Endodermal cell (in vitro differentiated cells): ENCODE measurements at places on chromosomes 7 and 10.

DNA sequence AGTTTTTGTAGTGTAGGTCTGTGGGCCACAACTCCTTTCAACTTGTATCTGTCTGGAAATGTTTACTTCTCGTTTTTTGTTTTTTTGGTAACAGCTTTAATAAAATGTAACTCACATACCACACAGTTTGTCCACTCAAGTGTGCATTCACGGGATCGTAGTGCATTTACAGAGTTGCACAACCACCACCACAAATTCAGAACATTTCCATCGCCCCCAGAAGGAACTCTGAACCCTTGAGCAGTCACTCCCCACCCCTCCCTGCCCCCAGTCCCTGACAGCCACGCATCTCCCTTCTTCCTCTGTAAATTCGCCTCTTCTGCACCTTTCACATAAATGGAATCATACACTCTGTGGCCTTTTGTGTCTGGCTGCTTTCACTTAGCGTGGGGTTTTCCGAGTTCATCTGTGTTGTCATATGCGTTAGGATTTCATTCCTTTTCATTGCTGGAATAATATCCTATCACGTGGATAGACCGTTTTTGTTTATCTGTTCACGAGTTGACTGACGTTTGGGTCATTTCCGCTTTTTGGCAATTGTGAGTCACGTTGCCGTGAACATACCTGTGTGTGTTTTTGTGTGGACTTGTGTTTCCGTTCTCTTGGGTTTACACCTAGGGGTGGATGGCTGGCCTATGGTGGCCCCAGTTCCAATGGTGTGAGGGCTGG lies 10.3 kb downstream of the JAKMIP3 start:
- no peak for DNase-seq

DNA sequence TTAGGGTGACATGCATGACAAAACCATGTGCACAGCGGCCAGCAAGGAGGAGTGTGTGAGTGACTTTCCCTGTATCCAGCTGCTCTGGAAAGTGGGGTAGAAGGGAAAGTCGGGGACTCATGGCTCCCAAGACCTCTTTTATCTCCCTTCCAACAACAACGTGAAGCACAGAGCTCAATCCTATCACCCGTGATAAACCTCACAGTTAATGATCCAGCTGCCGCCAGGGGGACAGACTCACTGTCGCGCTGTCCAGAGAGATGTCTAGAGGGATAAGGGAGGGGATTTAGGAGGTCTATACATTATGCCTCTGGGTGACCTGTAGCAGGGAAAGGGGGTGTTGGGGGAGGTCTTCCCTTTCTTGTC lies 84.0 kb upstream of the SMNDC1 start:
- DNase-seq: peak; percentile 71

GRCh38 chr10:129755158-129755591 lies 208.9 kb downstream of the EBF3 start:
- peak; percentile 12 for DNase-seq

DNA sequence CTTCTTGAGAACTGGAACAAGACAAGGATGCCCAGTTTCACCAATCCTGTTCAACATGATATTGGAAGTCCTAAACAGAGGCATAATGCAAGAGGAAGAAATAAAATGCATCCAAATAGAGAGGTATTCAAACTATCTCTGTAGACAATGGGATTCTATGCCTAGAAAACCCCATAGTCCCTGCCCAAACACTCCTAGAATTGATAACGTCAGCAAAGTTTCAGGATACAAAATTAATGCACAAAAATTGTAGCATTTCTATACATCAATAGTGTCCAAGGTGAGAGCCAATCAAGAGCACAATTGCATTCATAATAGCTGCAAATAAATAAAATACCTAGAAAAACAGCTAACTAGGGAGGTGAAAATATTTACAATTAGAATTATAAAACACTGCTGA lies 72.5 kb downstream of the PCDH15 start:
- no peak for DNase-seq

- DNase-seq: peak; percentile 59
Measured at GRCh38 chr10:113177936-113178335, 227.9 kb downstream of the TCF7L2 start.

GRCh38 chr10:96096958-96097357 lies 33.1 kb upstream of the ZNF518A start:
- DNase-seq: no peak

DNA sequence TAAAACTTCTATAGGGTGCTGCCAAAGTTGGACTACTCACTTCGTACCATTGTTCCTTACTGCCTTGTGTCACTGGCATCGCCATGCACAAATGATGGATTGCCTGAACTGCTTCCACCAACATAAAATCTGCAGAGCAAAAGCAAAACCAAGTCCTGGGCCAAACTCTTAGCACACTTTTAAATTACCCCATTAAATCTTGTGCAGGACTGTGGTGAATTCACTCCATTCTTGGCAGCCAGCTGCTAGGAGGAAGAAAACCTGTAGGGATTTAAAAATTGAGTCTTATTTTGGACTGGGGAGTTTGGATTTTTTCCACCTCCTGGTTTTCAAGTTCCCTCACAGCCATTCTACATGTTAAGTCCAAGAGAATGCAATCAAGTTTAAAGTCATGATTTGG lies 646.9 kb downstream of the SORCS3 start:
- no peak for DNase-seq

DNA sequence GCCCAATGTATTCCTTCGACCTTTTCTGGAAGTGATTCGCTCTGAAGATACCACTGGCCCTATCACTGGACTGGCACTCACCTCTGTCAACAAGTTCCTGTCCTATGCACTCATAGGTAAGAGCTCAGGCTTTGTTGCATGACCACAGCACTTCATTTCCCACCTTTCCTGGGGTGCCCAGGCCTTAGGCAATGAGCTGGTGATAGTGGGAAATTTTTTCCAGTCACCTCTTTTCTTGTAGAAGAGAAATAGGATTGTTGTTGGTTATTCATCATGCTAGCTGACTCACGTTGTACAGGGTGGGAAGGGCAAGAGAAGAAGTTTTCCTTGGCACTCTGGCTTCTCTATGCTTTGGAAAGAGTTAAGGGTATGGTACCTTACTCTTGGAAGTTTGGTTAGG lies 51.4 kb upstream of the NFKB2 start:
- DNase-seq: no peak

DNA sequence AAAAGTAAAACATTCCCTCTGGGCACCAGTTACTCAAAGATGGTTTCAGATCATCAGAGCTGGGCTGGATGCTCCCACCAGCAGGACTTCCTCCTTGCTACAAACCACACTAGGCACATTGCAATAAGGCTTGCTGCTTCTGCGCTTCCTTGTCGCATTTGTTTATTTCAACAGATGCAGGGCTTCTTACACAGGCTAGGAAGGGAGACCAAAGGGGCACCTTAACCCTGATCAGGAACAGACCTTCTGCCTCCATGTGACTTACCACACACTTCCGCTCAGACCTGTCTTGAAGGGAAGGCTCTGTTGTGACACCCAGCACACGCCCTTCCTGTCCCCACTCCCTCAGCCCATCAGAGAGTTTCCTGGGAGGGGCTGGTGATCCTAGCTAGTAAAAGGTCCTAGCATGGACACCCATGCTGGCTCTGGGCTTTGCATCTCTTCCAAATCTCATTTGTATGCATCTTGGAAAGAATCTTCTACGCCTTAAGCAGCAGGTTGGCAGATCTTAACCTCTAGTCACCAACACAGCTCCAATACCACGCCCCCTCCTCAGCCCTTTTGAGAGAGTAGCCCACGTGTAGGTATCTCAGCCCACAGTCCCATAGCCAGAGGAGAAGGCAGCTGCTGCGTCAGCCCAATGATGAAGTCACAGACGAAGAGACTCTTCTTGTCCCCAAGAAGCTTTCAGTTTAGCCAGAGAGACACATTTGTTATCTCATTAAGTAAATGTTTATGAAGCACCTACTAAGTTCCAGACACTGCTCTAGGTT lies 47.1 kb upstream of the SVIL start:
- DNase-seq: no peak

GRCh38 chr7:38886265-38886664 lies 22.7 kb downstream of the VPS41 start:
- DNase-seq: peak; percentile 56

DNA sequence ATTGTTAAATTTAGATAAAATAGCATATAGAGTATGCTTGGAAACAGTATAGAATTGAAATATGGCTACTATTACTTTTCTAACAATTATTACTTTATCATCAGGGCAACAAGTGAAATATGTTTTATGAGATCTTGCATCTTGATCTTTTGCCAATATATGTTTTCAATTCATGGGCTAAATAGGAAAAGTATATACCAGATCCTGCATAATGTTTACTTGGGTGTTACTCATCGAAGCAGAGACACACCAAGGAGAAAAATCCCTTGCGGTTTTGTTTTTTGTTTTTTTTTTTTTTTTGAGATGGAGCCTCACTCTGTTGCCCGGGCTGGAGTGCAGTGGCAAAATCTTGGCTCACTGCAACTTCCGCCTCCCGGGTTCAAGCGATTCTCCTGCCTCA lies 541.4 kb downstream of the SUGCT start:
- DNase-seq: no peak

DNA sequence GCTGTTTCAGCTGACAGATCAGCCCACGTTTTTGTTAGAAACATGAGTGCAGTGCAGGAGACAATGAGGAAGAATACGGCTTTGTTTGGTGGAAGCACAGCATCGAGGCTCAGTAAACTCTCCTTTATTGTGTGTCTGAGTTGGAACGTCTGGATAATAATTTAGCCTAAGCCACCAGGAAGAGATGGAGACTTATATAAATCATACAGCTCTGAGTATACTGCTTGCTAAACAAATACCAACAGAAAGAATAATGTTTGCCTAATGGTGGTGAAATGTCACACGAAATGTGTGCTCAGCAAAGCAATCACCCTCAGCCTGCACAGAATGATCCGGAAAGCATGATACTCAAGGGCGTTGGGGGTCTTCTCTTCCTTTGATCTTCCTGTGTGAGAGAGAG lies 664.1 kb upstream of the ADARB2 start:
- no peak for DNase-seq

- DNase-seq: no peak
Measured at GRCh38 chr7:34755008-34755407, 97.0 kb downstream of the NPSR1 start.

- DNase-seq: no peak
Measured at GRCh38 chr10:20166096-20166675, 350.0 kb downstream of the PLXDC2 start.

- no peak for DNase-seq
Measured at GRCh38 chr7:95843286-95843685, 70.9 kb downstream of the DYNC1I1 start.

GRCh38 chr7:100016215-100016901 lies 962 bp downstream of the ZKSCAN1 start:
- no peak for DNase-seq

GRCh38 chr10:79404231-79404609 lies 41.2 kb downstream of the ZCCHC24 start:
- peak; percentile 81 for DNase-seq

DNA sequence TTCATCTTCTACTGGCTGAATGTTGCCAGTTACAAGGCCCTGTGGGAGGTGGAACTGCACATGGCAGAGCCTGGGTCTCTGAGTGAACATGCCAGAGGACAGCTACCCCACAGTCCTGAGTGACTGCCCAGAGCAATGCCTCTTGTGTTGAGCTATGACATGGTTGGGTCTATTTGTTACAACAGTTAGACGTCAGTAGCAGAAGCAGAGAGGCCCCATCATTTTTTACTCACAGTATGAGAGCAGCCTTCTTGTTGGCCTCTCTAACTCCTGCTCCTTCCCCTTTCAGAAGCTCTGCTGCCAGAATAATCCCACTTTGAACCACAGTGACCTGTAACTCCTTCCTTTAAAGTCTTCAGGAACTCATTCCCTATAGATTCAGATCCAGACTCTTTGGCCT lies 30.8 kb upstream of the NRP1 start:
- DNase-seq: no peak

- DNase-seq: peak; percentile 84
Measured at GRCh38 chr10:98269435-98269912, 1.5 kb upstream of the LOXL4 start.

- DNase-seq: no peak
Measured at GRCh38 chr7:159007364-159007995, 137.2 kb downstream of the VIPR2 start.

- DNase-seq: no peak
Measured at GRCh38 chr7:34026481-34027190, 121.3 kb downstream of the BMPER start.

DNA sequence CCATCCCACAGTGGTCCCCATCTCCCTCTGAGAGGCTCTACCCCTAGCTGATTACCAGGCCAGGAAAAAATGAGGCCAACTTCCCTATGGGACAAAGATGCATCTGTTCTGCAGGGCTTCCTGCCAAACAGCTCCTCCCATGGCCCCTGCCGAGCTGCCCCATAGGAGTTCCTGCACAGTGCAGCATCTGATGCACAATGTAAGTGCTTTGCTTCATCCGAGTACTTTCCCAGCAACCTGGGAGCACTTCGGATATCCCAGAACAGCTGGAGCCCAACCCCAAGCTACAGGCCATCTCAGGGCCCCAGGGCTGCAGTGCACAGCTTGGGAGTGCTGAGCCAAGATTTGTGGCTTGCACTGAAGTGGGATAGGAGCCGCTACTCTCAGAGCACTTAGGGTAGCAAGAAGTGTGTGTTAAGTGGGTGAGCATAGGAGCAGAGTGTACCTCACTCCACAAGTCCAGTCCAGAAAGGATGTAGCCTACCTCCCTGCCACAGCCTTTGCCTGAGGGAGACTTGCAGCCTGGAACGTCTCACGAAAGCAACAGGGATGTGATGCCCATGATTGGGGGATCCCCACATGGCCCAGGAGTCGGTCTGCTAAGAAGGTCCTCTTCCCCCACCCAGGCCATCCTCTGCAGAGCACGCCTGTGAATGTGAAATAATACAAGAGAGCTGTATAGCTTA lies 209.6 kb upstream of the VWC2 start:
- DNase-seq: no peak

DNA sequence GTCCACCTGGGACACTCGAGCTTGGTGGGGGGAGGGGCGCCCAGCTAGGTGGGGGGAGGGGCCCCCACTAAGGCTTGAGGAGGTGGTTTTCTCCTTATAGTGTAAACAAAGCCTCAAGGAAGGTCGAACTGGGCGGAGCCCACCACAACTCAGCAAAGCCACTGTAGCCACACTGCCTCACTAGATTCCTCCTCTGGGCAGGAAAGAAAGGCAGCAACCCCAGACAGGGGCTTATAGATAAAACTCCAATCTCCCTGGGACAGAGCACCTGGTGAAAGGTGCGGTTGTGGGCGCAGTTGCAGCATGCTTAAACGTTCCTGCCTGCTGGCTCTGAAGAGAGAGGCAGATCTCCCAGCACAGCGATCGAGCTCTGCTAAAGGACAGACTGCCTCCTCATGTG lies 133.1 kb downstream of the SNX13 start:
- peak; percentile 67 for DNase-seq

DNA sequence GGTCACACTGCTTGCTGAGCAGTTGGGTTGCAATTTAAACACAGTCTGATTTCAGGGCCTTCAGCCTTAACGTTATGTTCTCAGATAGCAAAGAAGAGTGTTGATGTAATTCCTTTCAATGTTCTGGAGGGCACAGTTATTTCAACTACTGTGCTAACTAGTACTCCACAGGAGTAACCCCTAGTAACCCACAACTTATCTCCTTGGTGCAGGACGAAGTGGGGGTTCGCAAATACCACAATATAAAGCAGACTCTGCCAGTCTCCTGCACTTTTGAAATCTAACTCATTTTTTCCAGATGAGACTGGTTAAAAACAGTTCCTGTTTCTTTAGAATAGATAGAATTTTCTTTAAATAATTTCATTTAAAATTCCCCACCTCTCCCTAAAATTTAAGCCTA lies 47.1 kb upstream of the NCAPG2 start:
- DNase-seq: no peak

GRCh38 chr7:70448312-70448906 lies 683.5 kb upstream of the GALNT17 start:
- no peak for DNase-seq
